ENCODE measurements at places on chromosomes 7 and 10.

DNA sequence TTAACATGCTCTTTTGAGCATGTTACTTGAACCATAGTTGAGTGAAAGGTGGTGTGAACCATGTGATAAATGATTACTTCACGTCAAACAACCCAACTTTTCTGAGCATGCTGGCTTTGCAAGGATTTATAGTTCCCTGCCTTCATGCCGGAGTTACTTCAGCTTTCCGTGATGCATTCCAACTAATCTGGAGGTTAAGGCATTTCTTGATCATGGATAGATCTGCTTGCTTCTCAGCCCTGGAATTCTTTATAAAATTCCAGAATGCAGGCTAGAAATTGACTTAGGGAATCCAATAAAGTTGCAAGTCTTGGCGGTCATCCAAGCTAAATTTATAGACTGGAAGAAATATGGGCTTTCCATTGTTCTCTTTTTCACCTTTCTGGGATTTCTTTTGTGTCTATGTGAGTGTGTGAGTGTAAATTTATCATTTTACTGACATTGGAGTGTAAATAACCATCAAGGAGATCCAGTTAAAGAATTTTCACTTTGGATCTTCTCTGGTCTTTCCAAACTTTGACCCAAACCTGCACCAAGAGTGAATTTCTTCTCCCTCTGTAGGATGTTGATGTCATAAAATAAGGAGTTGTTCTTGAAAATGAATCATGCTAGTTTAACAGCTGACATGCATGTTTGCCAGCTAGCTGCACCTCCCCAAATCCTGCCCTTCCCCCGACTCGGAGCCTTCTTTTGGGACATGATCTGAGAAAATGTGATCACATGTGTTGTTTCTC, 289.0 kb downstream of the TWIST1 start:
- no peak for DNase-seq

- no peak for DNase-seq
These were observed 35.0 kb downstream of the TAF3 start for GRCh38 chr10:7853226-7853842.

DNA sequence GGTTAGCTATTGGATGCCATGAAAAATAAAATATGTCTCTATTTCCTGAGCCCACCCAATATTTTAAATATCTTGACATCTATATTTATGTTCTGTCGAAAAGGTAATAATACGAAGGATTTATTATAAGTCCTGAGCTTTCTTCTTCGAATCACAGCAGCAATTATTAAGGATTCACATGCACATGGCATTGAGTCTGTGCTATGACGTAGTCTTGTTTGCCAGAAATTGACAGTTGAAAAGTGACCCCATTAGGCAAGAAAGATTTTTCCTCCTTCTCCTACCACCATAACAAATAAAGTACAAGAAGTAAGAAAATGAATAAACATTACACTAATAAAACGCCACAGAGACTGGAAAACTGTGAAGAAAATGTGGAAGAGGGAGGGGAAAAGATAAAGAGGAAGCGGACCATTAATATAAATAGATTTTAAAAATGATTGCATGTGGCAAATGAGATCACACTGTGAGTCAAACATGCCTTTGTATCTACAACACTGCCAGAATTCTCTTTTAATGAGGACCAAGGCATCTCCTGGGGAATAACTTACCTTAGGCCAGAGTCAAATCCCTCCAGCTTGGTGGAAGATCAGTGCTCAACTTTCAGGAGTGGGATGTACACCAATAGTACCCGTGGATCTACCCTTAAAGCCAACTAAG, 21.6 kb downstream of the FZD1 start:
- no peak for DNase-seq

- no peak for DNase-seq
These were observed 566.9 kb downstream of the TCERG1L start for GRCh38 chr10:130744631-130745030.

- no peak for DNase-seq
These were observed 59.1 kb downstream of the NRF1 start for GRCh38 chr7:129670656-129671055.

DNA sequence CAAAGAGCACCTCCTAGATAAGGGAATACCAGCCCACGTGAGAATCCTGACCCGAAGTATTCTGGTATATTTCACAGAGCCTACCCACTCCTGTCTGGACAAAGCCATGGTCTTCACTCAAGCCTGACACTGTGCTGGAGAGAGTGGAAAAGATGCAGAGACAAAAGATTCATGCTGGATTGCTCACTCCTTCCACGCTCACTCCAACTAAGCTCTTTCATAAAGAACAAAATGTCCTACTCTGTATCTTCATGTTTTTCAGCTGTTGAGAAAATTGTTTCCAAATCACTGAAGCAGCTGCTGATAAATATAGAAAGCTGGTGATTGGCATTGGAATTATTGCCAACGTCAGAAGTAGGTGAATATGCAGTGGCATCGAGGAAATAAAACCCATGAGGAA, 106.0 kb downstream of the ABLIM1 start:
- no peak for DNase-seq

- no peak for DNase-seq
These were observed 29.9 kb downstream of the ZC3HC1 start for GRCh38 chr7:130021105-130021834.

- peak; percentile 62 for DNase-seq
These were observed 5.2 kb downstream of the DMBT1 start for GRCh38 chr10:122565766-122566206.

GRCh38 chr10:3264161-3264761, 91.7 kb upstream of the PITRM1 start:
- DNase-seq, result no peak

DNA sequence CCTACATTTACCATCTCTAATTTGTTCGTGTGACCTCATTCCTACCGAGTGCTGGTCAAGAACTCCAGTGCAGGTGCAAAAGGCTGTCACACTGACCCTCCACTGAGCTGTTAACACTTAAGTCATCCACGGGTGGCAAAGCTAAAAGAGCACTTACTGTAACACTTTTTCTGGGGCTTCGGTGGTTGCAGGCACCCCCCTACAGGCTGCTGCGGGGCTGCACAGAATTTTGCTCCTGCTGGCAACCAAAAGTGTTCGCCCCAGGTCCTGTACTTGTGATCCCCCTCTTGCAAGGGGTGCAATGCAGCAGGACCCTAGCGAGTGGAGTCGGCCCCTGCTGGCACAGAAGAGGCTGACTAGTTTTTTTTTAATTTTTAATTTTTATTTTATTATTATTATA, 298.9 kb upstream of the CNTNAP2 start:
- no peak for DNase-seq

GRCh38 chr7:27775782-27776181, 35.8 kb downstream of the TAX1BP1 start:
- no peak for DNase-seq

GRCh38 chr7:22040923-22041595, 95.4 kb upstream of the CDCA7L start:
- no peak for DNase-seq

DNA sequence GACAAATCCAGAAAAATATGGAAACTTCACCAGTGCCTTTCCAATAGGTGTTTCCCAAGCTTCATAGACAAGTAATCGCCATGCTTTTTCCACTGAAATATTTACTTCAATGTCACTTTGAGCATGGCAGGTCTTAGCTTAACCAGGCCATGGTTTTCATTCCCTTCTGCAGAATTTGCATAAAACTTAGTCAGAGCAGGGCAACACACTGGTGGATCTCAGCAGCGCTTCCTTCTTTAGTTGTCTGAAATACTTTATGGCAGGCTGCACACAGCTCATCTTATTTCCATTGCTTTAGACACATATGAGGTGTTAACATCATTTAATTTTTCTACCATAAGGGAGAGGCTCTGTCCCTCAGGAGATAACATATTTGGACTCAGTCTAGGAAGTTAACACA, 102.9 kb upstream of the AHR start:
- DNase-seq, result no peak

- peak; percentile 56 for DNase-seq
These were observed 97.9 kb upstream of the IKZF1 start for GRCh38 chr7:50206453-50207250.

DNA sequence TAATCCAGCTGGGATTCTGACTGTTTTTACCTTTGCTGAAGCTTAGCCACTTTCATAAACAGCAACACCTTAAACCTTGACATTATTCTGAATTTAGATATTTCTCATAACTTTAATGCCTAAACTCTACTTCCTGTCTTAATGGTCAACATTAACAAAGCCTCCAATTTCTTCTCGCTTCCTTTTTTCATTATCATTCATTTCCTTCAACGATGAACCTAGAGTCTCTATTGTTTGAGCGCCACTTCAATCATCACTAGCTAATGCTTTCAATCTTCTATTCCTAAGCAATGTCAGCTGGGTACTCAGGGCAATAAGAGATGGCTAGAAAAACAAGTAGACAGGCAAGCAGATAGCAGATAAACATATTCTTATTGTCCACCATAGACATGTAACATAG, 96.6 kb upstream of the TMEM196 start:
- no peak for DNase-seq

DNA sequence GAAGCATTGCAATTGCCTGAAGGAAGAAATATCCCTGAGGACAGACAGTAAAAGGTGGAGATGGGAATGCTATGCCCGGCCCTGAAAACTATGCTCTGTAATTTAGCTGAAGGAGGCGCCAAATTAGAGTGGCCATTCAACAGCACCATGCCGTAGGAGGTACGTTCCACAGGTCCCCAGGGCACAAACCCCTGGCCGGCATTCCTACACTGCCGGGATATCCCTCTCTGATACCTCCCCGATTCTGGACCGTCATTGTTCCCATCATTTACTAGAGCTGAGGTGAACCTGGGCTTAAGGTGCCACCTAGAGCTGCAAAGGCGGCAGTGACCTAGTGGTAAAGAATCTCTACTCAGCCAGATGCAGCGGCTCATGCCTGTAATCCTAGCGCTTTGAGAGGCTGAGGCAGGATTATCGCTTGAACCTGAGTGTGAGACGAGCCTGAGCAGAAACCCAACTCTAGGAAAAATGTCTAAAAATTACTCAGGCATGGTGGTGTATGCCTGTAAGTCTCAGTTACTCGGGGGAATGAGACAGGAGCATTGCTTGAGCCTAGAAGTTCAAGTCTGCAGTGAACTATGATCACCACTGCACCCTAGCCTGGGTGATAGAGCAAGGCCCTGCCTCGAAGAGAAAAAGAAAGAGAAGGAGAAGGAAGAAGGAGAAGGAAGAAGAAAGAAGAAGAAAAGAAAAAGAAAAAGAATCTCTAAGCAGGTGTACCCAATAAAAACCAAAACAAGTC, 53.0 kb upstream of the TNKS2 start:
- no peak for DNase-seq

GRCh38 chr10:75705426-75705825, 274.0 kb downstream of the LRMDA start:
- no peak for DNase-seq

GRCh38 chr10:17835688-17836087, 26.5 kb downstream of the MRC1 start:
- no peak for DNase-seq

DNA sequence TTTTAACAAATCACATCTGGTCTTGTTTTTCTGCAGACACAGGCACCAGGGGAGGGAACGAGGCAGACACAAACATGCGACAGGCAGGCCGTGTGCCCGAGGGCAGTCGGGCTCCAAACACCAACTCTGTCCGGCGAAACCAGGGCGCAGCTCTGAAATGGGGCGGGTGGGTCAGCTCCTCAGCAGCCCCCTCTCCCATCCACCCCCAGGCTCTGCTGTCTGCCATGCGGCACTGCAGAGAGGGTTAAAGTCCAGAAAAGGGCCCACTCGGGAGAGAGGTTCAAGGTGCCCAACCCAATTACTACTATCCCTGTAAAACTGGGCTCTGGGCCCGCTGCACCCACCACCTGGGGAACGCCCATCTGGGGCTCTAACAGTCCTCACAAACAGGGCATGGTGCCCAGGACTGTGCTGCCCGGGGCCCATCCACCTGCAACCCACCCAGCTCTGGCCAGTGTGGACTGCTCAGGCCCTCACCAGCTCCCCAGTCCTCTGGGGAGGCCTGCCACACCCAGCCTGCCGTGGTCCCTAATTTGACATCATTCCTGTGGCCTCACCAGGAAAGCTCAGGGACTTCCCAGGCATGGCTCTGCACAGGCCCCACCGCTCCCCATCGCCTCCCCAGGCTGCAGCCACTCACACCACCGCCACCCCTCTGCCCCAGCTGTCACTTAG, 18.7 kb downstream of the YKT6 start:
- DNase-seq, result no peak

DNA sequence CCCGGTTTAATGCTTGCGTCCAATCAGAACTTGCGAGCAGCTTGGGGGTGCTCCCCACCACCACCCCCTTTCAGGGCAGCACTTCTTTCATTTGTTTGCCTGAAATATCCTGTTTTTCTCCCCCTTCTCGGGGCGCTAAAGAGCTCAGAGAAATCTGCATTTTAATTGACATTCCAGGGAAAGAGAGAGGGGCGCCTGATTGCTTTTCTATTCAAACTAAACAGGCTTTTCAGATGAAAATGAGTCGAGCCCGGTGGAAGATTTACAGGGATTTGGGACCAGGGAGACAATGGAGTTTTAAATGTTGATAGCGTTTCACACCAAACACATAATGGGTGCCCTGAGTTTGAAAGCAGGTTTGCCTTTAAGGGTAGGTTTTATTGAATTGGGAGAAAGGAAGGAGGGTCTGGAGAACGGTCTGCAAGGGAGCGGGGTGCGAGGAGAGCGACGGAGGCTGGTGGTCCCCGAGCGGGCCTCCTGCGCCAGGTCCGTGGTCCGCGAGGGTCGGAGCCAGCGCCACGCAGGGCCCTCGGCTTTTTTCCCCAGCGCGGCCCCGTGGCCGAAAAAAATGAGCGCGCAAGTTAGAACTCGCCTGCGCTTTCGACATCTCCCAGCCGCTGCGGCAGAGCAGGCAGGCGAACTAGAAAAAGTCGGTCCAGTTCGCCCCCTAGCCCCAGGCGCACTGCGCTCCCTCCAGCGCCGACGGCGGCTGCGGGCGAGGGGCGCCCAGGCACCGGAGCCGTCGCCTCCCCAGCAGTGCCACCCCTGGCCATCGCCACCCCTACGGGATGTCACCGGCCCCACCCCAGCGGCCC, 1.3 kb downstream of the FGFR2 start:
- no peak for DNase-seq

DNA sequence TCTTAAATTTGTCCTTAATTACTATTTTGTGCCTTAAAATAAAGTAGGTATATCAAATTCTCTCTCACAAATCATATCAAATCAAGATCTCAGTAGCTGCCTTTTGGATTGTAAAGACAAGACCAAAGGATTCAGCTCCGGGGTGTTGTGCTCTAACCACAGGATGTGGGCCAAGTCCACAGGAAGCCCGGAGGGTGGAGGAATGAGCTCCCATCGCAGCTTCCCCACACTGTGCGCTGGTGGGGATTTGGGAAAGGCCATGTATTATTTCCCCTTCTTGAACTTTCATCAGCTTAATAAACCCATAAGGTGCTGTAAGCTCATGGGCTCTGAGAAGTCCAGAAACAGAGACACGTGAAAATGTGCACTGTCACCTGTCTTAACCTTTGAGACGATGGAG, 241.6 kb upstream of the TCERG1L start:
- no peak for DNase-seq

GRCh38 chr7:151208253-151208862, 1.9 kb downstream of the H2BK1 start:
- DNase-seq, result no peak

- no peak for DNase-seq
These were observed 310.2 kb downstream of the FGFR2 start for GRCh38 chr10:121288011-121288410.

- no peak for DNase-seq
These were observed 818.0 kb downstream of the PHTF2 start for GRCh38 chr7:78616539-78616938.

- DNase-seq, result no peak
These were observed 965 bp upstream of the PROSER2 start for GRCh38 chr10:11822026-11822756.

All from activated T-helper 1 cell treated with anti-CD3 and anti-CD28 coated beads, Interleukin-2, amount 50 U/mL, for 16 hours (primary cell).